ENCODE measurements at places on chromosomes 2 and 18.

DNA sequence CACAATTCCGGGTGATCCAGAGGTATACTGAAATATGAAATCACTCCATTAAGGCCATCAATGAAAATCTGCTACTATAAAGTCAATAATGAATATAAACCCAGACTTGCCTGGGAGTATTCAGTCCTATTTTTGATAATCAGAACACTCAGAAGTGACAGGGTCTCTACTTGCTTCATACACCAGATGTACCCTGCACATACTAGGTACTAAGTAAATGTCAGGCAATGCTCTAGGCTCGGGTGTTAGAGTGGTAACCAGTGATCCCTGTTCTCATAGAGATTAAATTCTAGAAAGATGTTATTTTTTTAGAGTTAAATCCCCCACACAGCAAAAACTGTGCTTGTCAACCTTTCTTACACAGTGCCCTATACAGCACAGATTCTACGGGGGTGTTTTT lies 12.3 kb downstream of the STAT1 start:
- DNase-seq = no peak

DNA sequence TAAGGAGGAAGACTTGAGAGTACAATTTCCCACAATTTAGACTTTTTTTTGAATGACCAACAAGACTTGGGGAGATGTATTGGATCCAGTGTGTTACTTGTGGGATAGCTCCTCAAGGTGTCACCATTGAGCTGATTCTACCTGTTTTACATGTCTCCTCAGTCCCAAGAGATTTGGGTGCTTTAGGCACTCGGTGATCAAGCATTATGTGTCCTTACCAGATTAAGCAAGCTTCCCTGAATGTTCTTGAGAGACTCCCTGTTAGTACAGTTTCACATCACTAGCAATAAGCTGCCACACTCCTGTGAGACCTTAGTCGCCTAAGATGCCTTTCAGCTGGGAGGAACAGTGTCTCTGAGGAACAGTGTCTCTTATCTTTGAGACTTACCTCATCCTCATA lies 384.3 kb upstream of the SYT4 start:
- peak; percentile 7 for DNase-seq

- no peak for DNase-seq
These were observed 86.8 kb upstream of the GULP1 start for GRCh38 chr2:188204824-188205223.

DNA sequence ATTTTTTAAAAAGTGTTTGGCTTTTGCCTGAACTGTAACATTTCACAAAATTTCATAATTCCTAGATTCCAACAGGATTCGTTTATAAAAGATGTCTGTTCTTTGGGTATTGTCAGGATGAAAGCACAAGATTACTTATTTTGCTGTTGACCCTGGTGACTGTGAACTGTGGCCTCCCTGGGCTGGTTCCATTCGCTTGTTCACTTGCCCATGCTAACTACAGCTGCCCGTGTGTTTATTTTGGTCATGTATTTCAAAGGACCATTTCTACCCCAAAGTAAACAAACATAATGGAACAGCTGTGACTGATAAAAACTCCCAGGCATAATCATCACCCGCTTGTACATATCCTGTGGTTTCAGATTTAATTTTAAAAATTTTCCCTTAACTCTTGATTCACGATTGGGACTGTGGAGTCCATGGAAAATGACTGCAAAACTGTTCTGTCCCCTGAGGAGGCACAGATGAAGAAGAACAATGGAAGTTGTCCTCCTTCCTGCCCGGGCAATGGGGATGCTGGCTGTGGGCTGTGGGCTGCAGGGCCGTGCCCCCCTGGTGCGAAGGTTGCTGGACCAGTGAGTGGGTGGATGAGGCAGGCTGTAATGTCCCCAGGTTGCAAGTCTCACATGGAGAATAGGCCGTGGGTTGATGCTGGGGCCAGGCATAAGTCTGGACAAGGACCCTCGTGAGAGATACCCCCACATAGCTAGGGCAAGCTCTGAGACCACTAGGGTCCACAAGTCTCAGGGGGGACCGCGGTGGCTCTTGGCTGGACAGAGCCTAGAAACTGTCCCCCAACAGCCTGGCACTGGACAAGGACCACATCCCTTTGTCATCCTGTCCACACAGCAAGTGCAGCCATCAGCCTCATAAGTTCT lies 28.9 kb upstream of the HDAC4 start:
- DNase-seq = no peak

- no peak for DNase-seq
These were observed 1234.4 kb downstream of the SUCLG1 start for GRCh38 chr2:83224591-83225200.

DNA sequence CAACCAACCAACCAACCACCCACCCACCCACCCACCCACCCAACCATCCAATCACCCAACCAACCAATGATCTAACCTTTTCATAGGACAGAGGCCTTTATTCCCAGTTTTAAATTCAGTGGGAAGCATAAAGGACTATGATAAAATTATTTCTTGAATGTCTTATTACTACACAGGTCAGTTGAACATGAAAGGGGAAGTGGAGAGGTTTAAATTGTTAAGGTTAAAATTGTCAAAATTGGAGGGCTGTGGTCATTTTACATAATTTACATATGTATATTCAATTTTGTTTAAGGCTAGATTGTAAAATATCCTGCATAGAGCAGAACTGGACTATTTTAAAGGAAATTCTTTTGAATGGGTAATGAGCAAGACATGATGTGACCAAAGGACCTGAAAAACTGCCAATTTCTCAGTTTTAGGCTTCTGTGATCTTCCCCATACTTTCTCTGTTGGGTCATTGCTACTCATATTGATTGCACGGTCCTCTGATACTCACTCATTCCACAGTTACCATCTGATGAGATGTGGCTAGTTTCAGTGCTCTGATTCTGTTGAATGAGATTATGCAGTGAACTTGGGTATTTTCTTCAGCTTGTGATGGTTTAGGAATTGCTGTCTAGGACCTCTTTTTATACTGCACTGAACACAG lies 127.4 kb downstream of the PLCL1 start:
- peak; percentile 6 for DNase-seq

- no peak for DNase-seq
These were observed 25.3 kb downstream of the CRIM1 start for GRCh38 chr2:36380624-36381481.

- no peak for DNase-seq
These were observed 3.4 kb downstream of the FZD7 start for GRCh38 chr2:202037086-202037485.

DNA sequence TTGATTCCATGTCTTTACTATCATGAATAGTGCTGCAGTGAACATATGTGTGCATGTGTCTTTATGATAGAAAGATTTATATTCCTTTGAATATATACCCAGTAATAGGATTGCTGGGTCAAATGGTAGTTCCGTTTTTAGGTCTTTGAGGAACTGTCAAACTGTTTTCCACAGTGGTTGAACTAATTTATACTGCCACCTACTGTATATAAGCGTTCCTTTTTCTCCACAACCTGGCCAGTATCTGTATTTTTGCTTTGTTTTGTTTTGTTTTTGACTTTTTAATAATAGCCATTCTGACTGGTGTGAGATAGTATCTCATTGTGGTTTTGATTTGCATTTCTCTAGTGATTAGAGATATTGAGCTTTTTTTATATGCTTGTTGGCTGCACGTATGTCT lies 641.6 kb downstream of the SUCLG1 start:
- no peak for DNase-seq

- no peak for DNase-seq
These were observed 10.8 kb downstream of the GALNT1 start for GRCh38 chr18:35592298-35592697.

- no peak for DNase-seq
These were observed 129.9 kb downstream of the CDC42EP3 start for GRCh38 chr2:37541516-37541915.

DNA sequence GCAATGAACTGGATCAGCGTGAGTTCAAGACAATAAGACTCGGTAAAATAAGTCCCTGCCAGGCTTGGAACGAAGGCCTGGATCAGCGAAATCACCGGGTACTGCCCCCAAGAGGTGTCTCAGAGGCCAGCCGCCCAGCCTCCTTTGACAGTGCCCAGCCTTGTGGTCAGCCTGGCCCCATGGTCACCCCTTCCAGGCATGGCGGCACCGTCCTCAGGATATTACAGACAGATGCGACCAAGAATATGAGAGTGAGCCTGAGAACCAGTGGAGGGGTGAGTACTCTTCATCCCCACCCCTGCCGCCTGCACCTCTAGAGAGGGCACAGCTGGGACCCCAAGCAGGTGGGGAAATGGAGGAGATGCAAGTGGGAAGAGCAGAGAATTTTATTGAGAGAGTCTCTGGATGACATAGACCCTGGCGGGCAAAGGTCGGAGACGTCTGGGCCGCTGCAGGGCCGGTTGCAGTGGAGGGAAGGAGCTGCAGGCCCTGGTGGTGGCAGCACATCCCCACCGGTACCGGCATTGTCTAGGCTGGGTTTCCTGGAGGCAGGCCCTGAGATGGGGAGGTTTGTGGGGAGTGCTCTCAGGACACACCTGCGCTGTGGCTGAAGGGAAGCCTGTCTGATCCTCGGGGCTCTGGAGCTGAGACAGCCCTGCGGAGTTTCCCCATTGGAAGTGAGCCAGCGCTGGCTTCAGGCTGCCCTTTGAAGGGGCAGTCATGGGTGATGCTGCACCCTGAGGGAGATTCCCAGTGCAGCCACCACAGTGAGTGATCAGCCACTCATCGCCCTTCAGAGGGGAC lies 190.0 kb downstream of the SEPTIN10 start:
- DNase-seq = no peak

DNA sequence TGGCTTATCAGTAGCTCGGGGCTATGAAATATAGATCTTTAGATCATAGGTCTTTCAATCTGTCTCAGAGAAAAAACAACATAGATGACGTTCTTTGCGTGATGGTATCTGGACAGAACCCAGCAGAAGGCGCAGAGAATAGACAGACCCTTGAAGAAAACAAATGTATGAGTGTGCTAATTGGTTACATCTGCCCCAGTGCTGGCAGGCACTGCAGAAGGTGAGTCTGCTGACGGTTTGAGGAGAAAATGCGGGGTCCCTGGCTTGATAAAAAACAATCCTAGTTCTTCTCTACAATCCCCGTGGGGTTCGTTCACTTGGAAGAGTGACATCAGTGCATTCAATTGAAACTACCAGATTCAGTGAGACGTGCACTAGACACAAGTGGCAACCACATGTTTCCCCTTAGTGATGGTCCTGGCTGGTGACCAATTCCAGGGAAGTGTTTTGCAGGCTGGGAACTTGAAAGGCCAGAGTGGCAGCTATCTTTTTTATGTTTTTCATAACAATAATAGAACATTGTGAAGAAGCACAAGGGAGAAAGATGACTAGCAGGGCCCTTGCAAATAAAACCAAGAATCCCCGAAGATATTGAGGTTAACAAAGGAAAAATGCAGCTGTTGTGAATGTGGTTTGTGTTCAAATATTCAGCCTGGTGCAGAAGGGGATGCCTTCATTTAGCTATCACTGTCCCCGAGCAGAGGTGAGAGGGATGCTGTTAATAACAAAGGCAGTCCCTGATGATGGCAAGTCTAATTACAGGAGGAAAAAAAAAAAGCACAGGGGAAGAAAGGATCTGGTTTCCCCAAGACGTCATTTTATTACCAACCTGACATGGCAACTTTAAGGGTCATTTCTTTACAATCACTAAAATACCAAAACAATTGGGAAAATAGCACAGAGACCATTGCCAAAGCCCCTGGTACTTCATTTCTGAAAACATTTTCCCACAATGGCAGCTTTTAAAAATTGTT lies 337.6 kb upstream of the FIGN start:
- no peak for DNase-seq

DNA sequence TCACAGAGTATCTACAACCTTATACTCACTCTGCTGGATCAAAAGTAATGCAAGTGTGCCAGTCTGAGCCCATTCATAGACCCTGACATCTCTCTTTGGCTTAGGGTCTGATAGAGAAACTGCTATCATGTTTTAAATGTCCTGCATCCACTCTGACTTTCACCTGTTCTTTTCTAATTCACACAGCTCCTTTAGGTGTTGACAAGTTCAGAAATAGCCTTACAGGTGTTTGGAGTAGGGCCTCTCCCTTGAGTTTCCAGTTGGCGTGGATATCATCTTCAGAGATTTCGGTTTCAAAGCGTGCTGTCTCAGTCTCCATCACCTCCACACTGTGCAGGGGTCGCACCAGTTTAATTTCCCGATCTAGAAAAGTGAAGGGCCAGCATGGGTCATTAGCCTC lies 150.3 kb downstream of the PLEKHA3 start:
- no peak for DNase-seq

DNA sequence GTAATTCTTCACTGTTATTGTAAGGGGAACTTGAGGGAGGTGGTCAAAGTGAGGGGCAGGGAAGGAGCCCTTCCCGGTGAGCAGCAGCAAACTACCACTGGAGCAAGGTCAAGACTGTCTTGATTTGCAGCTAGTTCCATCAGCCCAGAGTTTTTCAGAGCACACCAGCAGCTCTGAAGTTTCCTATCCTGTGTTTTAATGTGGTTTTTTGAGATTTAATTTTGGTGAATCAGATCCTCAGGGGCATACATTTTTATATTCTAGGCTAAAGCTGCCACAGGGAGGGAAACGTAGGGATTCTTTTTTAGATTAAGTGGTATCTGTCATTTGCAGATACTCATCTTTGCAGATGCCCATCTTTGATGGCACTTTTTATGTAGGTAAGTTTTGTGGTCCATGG lies 67.1 kb upstream of the KCNE4 start:
- no peak for DNase-seq

- DNase-seq = peak; percentile 68
These were observed 6.1 kb upstream of the LBH start for GRCh38 chr2:30225131-30225762.

DNA sequence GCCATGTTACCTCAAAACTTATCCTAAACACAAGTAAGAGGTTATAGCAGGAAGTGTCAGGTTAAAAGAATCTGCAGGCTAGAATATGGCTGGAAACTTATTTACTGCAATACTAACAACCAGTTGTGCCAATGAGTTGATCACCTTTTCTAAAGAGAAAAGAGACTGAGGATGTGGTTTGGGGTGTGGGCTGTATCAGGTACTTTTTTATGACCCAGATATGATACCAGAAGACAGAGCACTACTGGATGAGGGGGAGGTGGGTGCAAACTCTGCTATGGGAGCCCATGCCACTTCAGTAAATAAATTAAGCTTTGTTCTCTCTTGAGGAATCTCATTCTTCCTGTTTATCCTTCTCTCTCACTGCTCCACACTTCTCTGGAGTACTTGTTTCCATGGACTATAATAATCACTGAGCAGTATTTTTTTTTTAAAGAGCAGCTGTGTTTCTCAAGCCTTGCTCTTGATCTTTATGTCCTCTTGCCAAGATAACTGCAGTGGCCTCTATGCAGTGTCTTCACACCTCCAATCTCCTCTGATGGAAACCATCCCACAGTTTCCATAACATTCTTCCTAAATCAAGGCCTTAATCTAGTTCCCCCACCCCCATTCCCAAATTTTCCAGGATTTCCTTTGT lies 51.2 kb upstream of the NOSTRIN start:
- DNase-seq = peak; percentile 13

- DNase-seq = no peak
These were observed 85.3 kb upstream of the RANBP2 start for GRCh38 chr2:108634011-108634410.

Measured in activated CD4-positive, alpha-beta T cell treated with anti-CD3 and anti-CD28 coated beads, Interleukin-2, Interleukin-6, amounts not matched to agents 100 ng/mL and 50 ng/mL, durations not matched to agents 16 hours and 8 hours (primary cell).